ENCODE measurements at places on chromosomes 12 and 14.

DNA sequence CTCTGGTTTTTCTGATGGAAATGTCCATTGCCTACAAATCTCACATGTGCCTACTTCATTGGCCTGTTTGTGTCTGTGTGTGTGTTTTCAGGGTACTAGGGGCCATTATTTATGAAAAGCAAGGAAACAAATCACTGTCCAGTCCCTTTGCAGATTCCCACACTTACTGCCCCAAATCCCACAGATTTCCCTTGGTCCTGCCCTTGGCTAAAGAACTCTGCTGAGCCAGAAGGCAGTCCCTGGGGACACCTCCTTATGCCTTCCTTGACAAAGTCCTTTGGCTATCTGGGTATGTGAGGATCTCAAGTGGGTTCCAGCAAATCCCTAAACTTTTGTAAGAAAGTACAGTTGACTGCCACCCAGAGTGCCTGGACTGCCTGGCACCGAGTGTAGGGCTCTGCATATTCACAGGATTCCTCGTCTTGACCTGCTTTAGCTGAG, 388.1 kb downstream of the BCAT1 start:
- no peak for DNase-seq

GRCh38 chr14:79702197-79702596, 509.1 kb downstream of the DIO2 start:
- DNase-seq = no peak

- DNase-seq = no peak
Measured at GRCh38 chr14:102097441-102098135, 10.7 kb upstream of the HSP90AA1 start.

GRCh38 chr12:43973993-43974392, 138.1 kb downstream of the TMEM117 start:
- no peak for DNase-seq

- DNase-seq = peak; percentile 5
Measured at GRCh38 chr14:104224506-104225277, 86.3 kb downstream of the KIF26A start.

- DNase-seq = no peak
Measured at GRCh38 chr12:84696908-84697540, 215.6 kb downstream of the SLC6A15 start.

GRCh38 chr12:124404162-124404784, 109.4 kb downstream of the RFLNA start:
- DNase-seq = no peak

GRCh38 chr14:68637106-68638021, 155.5 kb downstream of the ZFP36L1 start:
- no peak for DNase-seq

GRCh38 chr12:67386869-67387565, 117.9 kb downstream of the CAND1 start:
- no peak for DNase-seq

DNA sequence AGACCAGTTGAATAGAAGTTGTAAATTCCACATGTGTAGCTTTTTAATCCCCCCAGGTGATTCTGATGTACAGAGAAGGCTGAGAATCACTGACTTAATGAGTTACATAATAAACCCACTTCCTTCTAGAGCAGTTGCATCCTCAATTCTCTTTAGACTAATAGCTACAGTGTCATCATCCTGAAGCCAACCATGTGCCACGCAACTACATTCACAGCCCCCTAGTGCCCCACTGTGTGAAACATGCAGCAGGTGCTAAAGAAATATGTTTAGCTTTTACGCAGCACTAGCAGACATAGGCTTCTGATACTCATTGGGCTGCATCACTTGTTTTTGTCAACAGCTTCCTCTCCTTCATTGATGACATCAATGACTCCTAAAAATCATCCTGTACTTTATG, 1168.3 kb downstream of the BCL11B start:
- no peak for DNase-seq

DNA sequence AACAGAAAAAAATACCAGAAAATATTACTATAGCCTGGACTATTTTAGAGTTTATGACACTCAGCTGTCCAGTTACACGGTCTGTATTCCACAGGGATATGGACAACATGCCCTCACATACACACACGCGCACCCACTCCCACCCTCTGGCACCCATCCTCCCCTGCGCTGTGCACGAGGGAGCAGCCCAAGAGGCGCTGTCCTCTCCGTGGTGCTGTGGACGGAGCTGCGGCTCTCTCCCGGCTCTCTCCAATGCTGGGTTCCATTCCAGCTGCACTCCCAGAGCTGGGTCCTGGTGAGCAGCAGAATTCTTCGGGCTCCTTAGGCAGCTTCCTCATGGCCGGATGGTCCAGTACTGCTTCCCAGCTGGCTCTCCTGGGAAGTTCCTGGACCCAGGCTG, 6.0 kb upstream of the NGB start:
- DNase-seq = no peak

- DNase-seq = no peak
Measured at GRCh38 chr12:128807161-128807724, 16.5 kb downstream of the SLC15A4 start.

GRCh38 chr12:66503746-66504145, 175.1 kb downstream of the GRIP1 start:
- DNase-seq = no peak

DNA sequence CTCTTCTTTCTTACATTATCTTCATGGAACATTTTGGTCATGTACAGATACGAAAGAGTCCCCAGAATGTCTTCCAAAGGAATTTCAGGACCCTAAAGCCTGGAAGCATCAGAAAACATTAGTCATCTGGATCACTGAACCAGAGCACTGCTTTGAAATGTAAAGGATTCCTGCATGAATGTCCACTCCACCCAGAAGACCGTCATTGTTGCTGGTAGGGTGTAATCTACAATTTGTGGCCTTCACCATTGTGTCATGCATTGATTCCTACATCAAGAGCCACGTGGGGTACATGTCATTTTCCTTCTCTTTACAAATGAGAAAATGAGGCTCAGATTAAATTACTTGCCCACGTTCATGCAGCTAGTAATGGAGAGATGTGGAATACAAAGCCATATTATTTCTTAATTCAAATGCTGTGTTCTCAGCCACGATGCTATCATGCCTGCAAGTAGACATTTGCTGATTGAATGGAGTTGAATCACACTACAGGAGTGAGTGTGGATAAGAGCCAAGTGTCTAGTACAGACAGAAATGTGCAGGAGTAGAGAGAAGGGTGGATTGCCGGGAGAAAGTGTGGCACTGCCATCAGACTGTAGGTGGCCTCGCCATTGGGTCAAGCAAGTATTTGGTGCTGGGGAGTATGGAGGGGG, 231.2 kb downstream of the C12orf75 start:
- DNase-seq = no peak

DNA sequence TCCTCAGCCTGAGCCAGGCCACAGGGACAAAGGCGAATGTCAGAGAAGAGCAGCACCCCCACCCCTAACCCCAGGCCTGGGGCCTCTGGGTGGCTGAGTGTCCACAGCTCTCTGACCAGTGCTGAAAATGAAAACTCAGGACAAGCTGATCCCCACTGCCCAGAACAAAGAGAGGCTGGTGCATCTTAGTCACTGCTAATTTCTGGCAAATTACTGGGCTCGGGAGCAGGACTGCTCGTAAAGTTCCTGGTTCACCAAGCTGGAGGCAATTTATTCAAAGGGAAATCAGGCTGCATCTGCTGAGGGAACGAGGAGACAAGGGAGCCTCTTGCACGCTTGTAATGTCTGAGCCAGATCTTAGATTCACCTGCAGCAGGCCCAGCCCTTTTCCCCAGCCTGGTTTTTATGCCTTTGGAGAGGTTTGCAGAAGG, 43.2 kb downstream of the CALM1 start:
- DNase-seq = no peak

DNA sequence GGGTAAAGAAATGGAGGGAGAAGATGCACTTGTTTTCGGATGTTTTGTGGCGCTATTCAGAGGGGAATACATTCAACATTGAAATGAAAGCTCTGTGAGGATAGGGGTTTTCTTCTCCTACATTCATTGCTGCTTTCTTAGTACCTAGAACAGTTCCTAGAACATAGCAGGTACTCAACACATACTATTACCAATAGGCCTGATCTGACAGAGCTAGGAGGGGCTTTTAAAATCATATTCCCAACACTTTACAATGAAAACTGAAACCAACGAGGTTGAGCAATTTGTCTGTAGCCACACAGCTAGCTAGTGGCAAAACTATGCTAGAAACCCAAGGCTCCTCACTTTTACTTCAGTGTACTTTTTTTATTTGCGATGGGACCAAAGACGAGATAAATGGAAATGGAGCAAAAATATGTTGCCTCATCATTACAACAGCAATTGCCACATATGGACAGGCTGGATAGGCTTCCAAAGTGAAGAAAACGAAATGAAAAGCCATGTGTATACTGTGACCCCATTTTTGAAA, 23.1 kb upstream of the IL22 start:
- no peak for DNase-seq

DNA sequence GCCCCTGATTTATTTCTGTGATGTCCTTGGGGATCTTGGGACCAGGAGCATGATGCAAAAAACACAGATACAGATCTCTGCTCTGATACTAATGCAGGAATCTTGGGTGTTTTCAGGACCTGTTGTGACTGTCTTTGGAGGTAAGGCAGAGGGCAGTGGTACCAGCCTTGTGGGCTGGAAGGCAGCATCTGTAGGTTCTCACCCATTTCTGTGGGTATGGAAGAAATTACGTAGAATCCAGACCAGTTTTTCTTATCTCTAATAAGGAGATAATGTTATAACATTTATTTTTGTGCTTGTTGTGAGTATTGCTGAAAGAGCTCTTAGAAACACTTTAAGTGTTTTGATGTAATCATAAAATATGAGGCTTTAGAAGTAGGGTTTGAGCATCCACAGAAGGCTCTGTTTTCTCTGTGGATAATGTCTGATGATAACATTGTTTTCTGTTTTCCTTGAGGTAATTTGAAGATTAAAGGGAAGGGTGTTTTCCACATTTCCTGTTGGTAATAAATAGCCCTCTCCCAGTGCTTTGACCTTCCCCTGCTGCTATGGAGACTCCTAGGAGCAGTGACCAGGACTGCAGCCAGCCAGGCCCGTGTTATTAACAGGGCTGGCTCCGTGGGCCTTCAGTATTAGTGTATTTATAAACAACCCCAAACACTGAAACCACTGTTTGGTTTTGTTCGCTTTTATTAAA, 9.4 kb upstream of the DCP1B start:
- DNase-seq = no peak

DNA sequence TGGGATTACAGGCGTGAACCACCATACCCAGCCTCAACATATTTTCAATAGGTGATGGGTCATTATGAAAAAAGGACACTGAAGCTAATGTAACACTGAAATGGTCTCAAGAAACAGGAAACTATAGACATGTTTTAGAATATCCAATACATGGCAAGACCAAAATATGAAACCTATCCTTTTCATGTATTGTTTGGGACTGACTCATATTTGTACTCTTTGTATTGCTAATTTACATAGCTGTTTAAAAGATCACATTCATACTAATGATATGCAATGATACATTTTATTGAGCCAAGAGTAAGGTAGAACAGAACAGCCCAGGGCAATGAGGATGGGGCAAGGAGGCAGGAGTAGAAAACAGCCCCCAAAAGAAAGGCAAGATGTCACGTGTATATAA, 32.6 kb downstream of the RESF1 start:
- DNase-seq = no peak

- no peak for DNase-seq
Measured at GRCh38 chr14:52286661-52287649, 19.5 kb downstream of the PTGDR start.

GRCh38 chr12:27504507-27504906, 19.5 kb upstream of the PPFIBP1 start:
- no peak for DNase-seq

DNA sequence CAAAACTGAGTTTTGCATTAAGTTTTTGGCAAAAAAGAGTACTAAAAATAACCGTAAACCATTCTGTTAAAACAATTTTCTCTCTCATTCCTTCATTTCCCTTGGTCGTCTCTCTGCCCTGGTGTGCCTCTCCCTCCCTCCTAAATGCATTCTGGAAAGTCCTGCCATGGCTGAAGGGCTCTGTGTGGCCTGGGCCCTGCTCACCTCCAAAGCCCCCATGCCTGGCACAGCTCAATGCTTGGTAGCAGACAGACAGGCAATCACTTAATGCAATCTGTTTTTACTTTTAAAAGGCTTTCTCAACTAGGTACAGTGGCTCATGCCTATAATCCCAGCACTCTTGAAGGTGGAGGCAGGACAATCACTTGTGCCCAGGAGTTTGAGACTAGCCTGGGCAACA, 47.8 kb downstream of the CDC42BPB start:
- DNase-seq = no peak

- DNase-seq = no peak
Measured at GRCh38 chr12:104473374-104473983, 16.7 kb downstream of the CHST11 start.

DNA sequence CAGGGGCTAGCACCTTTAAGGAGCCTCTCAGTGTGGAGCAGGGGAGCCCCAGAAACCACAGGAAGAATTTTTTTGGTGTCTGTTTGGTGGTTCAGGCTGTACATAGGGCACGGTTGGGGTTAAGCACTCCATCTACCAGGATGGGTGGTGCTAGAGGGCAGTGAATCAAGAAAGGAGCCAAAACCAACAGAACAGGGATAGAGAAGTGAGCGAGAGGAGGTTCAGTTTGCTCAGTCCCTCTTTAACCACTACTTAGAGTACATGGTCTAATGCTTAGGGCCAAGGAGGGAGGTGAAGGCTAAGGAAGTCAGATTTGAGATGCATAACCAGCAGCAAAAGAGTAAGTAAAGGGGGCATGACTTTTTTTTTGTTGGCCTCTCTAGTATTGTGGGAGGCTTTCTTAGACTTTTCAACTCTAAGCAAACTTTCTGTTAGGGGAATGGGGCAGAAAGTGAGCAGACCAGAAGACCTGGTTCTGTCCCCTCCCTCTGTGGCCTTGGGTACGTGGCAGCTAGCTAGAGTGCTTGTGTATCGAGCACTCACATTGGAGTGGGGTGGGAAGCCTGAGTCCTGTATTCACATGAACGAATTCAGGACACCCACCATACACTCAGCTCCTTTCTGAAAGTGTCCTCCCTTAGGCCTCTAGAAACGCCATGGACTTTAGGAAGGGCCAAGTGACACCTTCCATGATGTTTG, 6.6 kb upstream of the NPFF start:
- no peak for DNase-seq

- no peak for DNase-seq
Measured at GRCh38 chr12:113318900-113319628, 15.8 kb downstream of the SLC8B1 start.

GRCh38 chr12:75683220-75683619, 171.8 kb upstream of the KRR1 start:
- DNase-seq = no peak

- no peak for DNase-seq
Measured at GRCh38 chr12:123690191-123690840, 19.4 kb downstream of the TCTN2 start.

- no peak for DNase-seq
Measured at GRCh38 chr14:104509673-104510072, 69.9 kb upstream of the C14orf180 start.

- no peak for DNase-seq
Measured at GRCh38 chr12:25187781-25188180, 7.2 kb downstream of the DNAI7 start.
